NCI-H82 (cell line): ENCODE measurements at places on chromosomes 1 and 21.

GRCh38 chr1:173048621-173049321 is 2.0 kb downstream of the TNFSF18 start:
- no peak for DNase-seq

GRCh38 chr1:27556435-27556780 is 47.5 kb downstream of the AHDC1 start:
- DNase-seq = no peak

- peak; percentile 98 for DNase-seq
These were observed 61.7 kb downstream of the KCNT2 start for GRCh38 chr1:196546272-196547111.

GRCh38 chr1:16257968-16258367 is 21.0 kb upstream of the CPLANE2 start:
- DNase-seq = no peak

DNA sequence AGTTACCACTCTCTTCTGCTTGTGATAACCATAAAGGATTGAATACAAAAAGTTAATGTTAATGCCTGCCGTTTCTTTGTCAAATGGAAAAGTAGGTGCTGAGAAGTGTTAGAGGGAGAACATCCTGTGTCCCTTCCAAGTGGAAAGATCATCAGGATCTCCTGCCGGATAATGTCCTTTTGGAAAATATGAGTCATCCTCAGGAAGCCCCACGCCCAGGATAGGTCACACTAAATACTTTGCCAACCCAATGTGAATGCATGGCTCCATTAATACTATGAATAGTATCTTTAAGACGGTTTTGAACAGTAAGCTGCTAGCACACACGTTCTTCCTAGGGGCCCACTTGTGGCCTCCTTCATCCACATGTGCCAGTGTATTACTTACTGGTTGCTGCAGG is 279.5 kb downstream of the ZNF326 start:
- DNase-seq = no peak

GRCh38 chr1:14787604-14788003 is 189.1 kb downstream of the KAZN start:
- no peak for DNase-seq

DNA sequence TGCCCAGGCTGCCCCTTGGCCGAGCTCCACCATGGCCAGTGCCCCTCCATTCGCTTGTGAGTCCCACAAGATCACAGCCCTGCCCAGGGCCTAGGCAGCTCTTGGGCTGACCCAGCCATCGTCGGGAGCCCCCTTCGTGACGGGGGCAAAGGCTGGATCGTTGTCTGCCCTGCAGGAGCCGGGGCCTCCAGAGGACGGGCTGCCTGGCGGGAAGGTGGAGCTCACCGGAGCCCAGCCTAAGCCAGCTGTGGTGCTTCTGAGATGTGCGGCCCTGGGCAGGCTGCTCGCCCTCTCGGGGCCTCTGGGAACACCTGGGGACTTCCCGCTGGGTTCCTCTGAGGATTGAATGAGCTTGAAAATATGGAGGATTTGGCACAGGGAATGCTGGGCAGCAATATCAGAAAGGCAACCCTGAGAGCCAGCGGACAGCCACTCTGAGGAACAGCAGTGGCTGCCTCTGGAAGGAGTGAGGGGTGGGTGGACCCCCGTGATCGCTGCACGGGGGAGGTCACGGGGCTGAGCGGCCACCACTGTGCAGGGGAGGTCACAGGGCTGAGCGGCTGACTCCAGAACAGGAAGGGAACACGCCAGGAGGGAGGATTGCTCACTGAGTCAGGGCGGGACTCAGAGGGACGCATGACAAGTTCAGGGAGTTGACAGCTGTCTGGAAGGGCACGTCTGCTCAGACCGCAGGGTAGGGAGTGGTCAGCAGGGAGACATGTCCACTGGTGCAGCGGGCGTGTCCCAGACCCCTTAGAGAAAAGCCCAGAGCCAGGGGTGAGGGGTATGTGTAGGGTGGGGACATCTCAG is 19.3 kb downstream of the TP73 start:
- DNase-seq = no peak

GRCh38 chr1:59901770-59902388 is 24.7 kb downstream of the CYP2J2 start:
- no peak for DNase-seq

DNA sequence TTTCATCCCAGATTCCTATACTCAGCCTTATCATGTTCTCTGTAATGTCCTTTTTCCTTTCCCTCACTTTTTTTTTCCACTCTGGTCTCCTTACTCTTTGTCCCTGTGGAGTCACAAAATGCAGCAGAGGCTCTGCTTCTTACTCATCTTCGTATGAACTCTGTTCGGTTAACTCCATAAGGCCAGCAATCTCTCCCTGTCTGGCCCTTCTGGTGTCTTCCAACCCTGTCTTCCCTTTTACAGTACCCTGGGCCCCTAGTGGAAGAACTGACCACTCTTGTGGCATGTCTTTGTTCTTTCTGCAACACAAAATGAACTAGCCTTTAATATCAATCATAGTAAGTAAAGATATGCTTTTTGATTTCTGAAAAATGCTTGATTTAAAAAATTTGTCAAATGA is 7.1 kb downstream of the CD101 start:
- no peak for DNase-seq

GRCh38 chr21:17391811-17392340 is 121.0 kb upstream of the CXADR start:
- DNase-seq = no peak

DNA sequence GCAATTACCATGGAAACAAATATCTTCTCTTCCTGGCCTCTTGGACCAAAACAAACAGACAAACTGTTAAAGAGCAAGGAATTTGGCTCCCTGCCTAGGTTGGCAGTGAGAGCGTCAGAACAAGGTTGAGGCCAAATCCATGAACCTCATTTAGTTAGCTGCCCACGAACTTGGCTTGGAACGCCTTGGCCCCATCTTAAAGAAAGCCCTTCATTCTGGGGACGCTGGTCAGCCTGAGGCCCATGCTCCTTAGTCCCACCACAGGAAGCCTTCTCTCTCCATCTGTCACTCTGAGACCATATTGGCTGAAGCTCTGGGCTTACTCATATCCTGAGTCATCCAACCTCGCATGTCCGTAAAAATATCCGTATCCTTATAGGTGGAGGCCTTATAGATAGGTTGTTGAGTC is 62.4 kb upstream of the DIRAS3 start:
- DNase-seq = no peak

DNA sequence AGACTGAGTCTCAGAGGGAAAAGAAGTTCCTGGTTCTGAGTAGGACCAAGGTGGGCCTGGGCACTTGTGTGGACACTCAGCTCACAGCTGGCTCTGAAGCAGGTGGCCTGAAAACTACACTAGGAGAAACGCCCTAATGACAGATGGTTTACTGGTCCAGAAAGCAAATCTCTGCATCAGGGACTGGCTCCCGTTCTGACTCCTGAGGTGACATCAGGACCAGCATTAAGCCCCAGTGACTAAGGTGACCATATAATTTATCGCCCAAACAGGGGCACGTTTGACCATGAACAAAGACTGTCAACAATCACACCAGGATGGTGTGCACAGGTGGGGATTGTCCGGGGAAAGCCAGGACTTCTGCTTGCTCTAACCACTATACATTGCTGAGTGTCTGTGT is 12.2 kb upstream of the CD34 start:
- DNase-seq = peak; percentile 61

- no peak for DNase-seq
These were observed 908 bp upstream of the ELK4 start for GRCh38 chr1:205632669-205633169.

DNA sequence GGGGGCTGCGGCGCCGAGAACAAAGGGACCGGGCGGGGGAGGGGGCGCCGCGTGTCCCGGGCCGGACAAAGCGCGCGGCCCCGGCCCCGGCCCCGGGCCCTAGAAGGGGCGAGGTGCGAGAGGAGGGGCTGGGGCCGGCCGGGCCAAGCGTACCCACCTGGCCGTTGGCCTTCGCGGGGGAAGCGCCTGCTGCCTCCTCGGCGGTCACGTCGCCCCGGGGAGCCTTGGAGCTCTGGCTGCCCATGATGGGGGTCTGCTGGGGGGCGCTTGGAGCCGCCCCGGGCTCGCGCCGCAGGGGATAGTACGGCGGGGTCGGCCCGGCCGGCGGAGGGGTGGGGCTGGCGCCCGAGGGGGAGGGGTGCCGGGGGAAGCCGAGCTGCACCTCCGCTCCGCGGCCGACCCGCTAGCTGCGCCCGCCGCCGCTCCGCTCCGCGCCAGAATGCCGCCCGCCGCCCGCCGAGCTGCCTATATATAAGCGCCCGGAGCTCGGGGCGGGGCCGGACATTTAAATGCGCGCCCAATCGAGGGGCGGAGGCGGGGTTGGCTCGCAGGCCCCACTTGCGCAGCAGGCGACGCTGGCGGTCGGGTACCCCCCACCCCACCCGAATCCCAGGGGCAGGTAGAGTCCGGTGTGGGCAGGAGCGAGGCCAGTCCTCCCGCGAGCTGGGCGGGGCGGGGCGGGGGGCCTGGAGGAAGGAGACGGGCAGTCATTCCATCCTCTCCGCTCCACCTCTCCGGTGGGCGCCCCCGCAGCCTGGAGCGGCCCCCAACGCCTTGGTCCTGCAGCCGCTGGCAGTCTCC is at the start of gene MARCKSL1:
TSS of gene MARCKSL1 (minus strand) at position 444 of the 801 bp plus-strand sequence. CDS start at position 244, 200 bp downstream.
- DNase-seq = peak; percentile 90

DNA sequence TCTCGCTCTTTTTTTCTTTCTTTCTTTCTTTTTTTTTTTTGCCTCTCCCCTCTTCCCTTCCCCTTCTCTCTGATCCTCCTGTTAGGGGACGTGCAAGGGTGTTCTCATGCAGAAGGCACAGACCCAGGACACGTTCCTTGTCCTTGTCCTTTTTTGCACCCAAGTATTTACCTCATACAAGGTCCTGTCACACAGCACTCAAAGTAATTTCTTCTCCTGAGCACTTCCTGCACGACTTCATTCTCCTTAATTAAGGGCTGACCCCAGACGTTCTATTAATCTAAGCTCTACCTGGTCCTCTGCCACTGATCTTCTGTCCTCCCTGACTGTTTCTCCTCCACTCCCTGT is 424 bp upstream of the PCNX2 start:
- DNase-seq = peak; percentile 38

- DNase-seq = peak; percentile 90
These were observed 24.7 kb downstream of the HMGCS2 start for GRCh38 chr1:119743776-119744597.

DNA sequence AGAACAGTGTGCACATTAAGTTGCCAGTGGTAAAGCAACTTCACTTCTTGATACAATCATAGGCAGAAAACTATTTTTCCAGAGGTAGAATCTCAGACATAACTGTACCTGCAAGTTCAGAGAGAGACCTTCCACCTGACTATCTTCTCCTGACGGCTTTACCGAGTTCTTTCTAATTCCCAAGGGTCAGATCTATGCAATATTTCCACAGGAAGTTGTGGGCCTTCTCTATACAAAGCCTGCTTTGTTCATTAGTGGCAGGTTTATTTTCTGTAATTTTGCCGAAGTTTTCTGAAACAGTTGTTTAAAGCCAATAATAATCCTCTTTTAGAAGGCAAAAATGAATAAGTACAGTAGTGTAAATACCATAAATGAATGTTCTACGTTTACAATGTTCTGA is 58.2 kb upstream of the RCC1 start:
- DNase-seq = no peak

GRCh38 chr1:55823541-55824250 is 608.5 kb upstream of the USP24 start:
- peak; percentile 11 for DNase-seq

DNA sequence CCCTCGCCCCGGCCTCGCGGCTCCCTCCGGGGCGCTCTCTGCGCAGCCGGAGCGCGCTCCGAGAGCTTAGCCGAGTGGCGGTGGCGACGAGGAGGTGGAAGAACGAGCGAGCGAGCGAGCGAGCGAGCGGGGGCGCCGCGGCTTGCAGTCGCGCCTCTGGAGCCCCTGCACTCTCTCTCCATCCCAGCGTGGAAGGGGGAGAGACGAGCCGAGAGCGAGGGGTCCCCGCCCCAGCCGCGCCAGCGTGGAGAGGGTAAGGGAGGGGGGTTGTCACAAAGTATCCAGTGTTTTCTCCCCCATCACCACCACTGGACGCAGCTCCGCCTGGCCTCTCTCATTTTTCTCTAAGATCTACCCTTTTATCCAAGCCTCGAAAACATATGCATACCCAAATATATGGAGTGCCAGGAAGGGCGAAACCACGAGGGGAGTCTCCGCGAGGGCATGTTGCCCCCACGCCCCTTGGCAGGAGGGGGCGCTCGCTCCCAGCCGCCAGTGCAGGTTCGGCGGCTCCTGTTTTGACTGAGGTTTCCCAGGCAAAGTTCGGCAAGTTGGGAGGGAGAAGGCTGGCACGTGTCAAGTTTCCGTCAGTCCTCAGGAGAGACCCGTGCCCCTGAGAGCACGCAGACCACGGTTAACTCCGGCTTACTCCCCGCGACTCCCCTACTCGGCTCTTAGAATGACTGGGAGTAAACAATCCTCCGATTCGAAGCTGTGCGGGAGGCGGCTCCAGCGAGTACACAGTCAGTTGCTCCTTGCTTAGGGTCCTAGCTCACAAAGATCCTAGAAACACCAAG is 569 bp upstream of the DAB1 start:
- peak; percentile 91 for DNase-seq

DNA sequence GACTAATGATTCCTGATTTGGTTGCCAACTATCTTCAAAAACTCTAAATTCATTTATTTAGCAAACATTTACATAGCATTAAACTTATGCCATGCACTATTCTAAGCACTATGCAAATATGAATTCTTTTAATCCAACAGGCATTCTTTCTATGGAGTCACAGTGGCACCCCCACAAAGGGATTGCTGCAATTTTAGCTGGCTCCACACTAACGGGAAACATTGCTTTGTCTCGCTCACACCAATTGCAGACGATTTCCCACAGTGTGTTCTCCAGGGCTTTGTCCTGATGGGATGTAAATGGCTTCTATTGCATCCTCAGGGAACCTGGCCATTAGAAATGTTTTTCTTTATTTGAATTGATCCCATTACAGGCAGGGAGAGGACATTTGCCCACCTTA is 259.1 kb downstream of the BARHL2 start:
- no peak for DNase-seq

GRCh38 chr21:35172231-35172630 is 123.1 kb upstream of the RUNX1 start:
- DNase-seq = no peak

DNA sequence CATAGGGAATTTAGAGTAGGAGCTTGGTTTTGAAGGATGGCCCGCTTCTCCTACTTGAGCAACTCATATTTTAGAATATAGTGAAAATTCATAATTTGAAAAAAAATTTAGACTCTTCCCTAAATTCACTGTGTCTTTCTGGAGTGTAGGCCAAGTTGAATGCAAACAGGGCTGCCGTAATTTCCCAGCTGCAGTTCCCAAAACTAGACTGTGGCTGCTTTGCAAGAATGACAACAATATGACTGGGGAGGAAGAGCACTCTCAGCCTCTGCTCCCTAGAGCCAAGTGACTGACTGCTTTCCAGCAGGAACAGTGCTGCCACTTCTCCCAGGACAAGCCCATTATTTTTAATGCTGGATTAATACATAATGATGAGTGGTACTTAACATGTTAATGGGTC is 209.0 kb downstream of the RHOU start:
- DNase-seq = peak; percentile 19

- no peak for DNase-seq
These were observed 64.8 kb upstream of the PTCH2 start for GRCh38 chr1:44907893-44908292.

GRCh38 chr1:95916616-95917015 is 682.6 kb downstream of the RWDD3 start:
- DNase-seq = peak; percentile 18

GRCh38 chr1:205527931-205528330 is 23.5 kb downstream of the CDK18 start:
- DNase-seq = no peak

GRCh38 chr1:195748969-195749368 is 859.3 kb downstream of the KCNT2 start:
- no peak for DNase-seq
